ENCODE measurements at places on chromosomes 11 and 22.

- DNase-seq: no peak
Measured at GRCh38 chr22:16783930-16784354, 41.3 kb downstream of the XKR3 start.

GRCh38 chr11:11022125-11022730 is 164.4 kb upstream of the ZBED5 start:
- DNase-seq: no peak

- no peak for DNase-seq
Measured at GRCh38 chr11:103441021-103441420, 331.8 kb downstream of the DYNC2H1 start.

- DNase-seq: no peak
Measured at GRCh38 chr11:69076129-69076791, 27.5 kb downstream of the TPCN2 start.

DNA sequence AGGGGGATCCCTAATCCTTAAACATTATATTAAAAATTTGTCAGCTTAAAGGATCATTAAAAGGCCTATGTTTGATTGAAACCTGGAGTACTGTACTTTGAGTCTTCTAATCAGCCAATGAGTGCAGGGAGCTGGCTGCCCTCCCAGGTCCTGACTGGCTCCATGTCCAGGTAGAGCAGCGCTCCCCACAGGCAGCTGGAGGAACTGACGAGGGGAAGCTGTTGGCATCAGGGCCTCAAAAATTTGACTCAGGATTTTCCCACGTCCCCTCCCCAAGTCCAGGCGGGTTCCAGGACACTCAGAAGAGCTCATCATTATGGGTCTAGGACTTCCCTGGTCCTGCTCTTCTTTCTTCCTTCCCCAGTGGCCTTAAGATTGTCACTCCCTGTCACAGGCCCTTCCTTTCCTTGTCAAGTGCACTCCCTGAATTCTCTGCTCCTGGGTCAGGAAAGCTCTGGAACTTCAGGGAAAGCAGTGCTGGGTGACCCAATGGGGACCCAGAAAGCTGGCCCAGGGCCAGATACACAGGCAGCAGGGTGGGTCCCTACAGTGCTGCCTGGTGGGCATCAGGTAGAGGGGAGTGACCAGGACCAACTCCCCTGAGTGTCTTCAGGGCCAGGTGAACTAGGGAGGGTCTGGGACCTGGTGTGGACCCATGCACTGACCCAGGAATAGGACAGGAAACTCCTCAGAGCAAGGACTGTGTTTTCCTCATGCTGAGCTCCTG is 65.5 kb downstream of the GGTLC2 start:
- DNase-seq: no peak

DNA sequence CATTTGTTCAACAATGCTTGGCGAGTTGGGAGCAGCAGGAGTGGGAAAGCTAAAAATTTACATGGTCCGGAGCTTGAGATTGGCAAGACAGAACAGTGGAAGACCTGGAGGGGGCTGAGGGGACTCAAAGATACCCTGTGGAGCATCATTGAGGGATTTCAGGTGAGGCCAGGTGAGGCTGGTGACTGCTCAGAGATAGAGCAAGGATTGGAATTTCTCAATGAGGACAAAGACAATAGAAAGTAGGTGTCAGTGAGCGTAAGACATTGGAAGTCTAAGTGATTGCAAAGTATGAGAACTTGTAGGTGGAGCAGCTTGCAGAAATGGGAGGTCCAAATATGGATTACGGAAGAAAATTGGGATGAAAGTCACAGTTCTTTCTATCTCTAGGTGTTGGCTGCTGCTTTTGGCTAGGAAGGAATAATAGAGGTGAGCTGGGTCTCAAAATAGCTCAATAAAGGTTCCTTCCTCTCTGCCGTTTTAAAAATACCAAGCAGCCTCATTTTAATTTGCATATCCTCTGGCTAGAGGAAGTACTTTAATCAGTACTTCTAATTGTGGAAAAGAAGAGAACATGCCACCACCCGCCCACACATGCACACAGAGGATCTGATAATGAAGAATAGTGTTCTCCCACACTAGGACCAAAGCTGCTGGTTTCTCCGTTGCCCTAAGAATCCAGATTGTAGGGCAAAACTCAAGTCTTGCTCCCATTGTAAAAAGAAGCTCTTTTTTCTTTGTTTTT is 41.8 kb upstream of the SORL1-AS1 start:
- DNase-seq: no peak

DNA sequence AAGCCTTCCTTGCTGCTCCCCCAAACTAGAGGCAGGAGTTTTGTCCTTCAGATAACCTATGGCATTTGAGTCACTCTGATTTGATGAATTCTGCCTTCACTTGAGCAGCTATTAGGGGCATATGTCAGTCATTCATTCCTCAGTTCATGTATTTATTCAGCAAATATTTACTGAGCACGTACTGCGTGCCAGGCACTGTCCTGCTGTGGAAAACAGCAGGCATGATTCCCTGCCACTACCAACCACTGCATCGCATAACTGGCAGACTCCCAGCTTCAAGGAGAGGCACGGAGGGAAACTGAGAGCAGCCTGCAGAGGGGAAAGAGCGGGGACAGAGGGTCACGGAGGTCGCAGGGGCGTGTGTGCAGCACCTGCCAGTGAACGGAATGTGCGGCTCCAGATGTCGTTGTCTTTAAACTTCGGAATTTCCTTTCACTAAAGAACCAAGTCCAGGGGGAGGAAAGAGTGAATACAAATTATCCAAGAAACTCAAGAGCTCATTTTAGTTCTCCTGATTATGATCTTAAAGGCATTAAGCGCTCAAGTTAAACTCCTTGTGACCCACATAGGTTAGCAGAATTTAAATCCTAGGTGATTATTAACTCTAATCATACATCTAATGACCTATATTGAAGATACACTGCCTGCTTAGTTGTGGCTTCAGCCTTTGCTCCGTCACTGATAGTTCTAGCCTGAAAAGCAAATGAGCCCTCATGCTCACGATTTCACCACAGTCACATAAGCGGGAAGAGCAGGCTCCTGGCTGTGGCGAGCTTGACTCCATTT is 12.6 kb downstream of the PPARA start:
- no peak for DNase-seq

- no peak for DNase-seq
Measured at GRCh38 chr11:12460466-12460865, 83.1 kb downstream of the PARVA start.

DNA sequence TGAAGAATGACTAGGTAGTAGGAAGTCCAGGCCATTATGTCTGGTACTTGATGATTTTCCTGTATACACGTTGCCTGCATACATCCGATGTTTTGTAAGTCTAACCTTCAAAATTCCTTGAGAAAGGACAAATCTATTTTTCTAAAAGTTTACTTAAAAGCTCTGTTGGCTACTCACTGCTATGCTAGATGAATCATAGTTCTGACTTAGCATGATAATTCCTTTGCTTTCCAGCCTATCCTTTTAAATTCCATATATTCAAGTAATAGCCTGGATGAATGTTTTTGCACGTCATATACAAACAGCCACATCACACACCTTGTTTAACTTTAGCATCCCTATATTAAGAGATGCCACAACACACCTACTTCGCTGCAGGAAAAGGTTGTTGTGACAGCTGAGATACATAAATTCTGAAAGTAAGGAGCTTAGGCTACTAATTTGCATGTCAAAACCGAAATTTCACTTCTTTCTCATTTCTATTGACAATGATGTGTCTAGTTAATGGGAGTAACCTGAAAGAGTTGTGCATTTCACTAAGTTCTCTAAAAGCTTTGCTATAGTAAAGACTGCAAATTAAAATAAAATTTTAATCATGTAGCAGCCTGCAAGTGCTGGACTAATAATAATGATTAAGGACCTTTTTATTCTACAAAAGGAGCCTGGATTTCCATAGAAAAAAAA is 1116.4 kb downstream of the JRKL start:
- no peak for DNase-seq

- DNase-seq: no peak
Measured at GRCh38 chr11:83054904-83055380, 16.8 kb downstream of the RAB30 start.

- DNase-seq: no peak
Measured at GRCh38 chr11:86918973-86919372, 36.2 kb downstream of the FZD4 start.

- peak; percentile 57 for DNase-seq
Measured at GRCh38 chr11:6319704-6320410, 444 bp downstream of the CAVIN3 start.

DNA sequence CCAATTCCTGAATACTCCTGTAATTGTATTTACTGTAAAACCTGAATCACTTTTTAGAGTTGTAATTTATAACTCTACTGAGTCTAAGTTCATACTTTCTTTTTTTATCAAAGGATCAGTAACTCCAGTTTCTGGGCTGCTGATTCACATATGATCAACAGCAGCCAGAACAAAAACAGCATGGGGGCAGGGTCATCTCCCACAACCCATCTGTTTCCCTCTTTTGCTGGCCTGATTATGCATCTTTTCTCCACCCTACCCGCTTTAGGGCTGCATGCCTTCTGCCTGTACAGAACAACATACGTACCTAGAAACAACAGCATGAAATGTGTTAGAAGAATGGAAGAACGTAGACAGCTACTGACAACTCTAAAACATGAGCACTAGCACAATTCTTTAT is 76.0 kb downstream of the MRTFA start:
- DNase-seq: no peak

DNA sequence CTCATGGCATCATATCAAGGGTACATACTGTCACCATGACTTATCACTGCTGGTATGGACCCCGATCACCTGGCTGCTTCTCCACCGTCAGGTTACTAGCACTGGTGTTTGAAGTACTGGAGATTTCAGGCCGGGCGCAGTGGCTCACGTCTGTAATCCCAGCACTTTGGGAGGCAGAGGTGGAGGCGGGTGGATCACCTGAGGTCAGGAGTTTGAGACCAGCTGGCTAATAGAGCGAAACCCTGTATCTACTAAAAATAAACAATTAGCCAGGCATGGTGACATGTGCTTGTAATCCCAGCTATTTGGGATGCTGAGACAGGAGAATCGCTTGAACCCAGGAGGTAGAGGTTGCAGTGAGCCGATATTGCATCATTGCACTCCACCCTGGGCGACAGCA is 82.4 kb upstream of the ANO1 start:
- no peak for DNase-seq

- no peak for DNase-seq
Measured at GRCh38 chr11:117471776-117472175, 144.1 kb downstream of the CEP164 start.

DNA sequence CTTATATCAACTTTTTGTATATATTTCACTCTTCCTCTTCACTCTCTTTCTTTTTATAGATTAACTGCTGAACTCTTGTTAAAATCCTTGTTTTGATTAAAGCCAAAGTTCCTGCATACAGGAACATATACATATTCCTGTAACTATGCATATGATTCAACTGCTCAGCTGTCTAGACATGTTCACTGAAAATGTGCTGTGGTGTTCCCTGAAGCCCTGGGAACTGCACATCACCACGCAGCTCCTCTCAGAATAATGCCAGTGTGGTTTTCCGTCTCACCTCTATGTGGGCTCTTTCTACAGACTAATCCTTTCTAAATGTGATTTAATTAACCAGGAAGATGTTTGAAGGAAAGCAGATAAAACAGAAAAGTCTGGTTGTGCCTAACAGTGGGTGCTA is 25.6 kb upstream of the MMP12 start:
- DNase-seq: no peak

- DNase-seq: no peak
Measured at GRCh38 chr11:69049490-69049867, 747 bp downstream of the TPCN2 start.

DNA sequence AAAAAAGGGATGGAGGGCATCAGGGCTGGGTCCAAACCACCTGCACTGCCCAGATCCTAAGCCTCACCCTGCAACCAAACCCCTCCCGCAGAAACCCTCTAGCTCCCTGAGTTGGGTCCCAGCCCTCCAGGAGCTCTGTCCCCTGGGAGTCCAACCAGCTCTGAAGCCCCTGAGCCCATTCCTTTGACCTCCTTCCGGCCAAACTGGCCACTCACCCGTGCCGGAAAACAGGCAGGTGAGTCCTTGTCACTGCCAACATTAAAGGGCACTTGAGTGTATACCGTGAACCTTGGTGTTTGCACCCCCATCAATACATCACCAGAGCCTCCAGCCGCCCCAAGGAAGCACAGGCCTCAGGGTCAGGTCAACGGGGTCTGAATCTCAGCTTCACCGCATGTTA is 11.5 kb downstream of the MS4A15 start:
- DNase-seq: no peak

- no peak for DNase-seq
Measured at GRCh38 chr22:35921777-35922176, 106.8 kb downstream of the RBFOX2 start.

- no peak for DNase-seq
Measured at GRCh38 chr22:33271390-33272161, 213.4 kb upstream of the SYN3 start.

All from esophagus squamous epithelium (tissue), 5 donors.